T follicular helper cell (primary cell): ENCODE measurements at places on chromosomes 4 and X.

- no peak for DNase-seq
These were observed 34.1 kb upstream of the SPON2 start for GRCh38 chr4:1206299-1207156.

DNA sequence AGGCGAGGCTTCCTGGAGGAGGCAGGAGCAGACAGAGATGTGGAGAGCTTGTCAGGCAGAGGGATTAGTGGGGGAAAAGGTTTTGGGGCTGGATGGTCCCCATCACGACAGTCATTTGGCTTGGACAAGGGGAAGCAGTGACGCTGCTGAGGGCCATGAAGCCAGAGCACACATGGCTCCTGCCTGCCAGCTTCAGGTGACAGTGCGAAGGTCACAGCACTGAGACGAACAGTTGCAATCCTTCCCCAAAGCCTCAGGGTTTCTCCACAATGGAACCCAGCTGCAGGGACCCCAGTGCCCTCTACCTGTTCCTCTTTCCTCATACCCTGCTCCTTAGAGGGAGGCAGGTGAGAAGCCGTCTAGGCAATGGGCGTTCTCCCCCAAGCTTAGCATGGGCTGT lies 110.3 kb downstream of the DRD5 start:
- DNase-seq, result no peak

DNA sequence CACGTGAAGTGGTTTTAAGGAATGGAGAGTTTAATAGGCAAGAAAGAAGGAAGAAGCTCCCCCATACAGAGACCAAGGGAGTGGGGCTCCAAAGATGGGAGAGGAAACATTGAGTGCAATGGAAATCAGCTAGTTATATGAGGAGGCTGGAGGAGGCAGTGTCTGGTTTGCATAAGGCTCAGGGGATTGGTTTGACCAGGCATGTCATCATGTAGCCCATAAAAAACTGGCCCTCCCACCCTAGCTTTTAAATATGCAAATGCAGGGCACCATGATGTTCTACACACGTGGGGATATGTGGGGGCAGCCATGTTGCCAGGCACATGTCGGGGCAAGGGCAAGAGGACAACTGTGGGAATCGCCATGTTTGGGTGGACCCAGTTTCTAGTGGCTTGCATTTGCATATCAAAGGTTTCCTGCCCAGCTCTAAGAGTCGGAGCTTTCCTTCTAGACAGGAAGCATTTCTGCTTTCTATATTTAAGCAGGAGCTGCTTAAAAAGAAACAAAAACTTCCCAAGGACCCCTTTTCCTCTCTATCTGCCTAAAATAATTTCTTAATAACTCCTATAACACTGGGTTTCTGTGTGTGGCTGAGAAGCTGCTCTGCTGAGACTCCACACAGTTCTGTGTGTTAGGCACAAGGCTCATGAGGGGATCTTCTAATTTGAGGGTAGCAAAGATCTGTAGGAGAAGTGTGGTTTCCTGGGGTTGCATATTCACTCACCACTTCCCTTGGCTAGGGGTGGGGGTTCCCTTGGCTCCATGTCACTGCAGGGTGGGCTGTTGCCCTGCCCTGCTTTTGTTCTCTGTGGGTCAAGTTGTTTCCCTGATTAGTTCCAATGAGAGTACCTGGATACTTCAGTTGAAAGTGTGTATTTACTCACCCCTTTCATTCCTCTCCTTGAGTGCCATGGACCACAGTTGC lies 113.5 kb downstream of the VSIG4 start:
- DNase-seq, result peak; percentile 6

- DNase-seq, result no peak
These were observed 27.1 kb upstream of the SCRG1 start for GRCh38 chr4:173426064-173426463.

GRCh38 chrX:150450519-150451177 lies 87.5 kb downstream of the MAMLD1 start:
- DNase-seq, result no peak

DNA sequence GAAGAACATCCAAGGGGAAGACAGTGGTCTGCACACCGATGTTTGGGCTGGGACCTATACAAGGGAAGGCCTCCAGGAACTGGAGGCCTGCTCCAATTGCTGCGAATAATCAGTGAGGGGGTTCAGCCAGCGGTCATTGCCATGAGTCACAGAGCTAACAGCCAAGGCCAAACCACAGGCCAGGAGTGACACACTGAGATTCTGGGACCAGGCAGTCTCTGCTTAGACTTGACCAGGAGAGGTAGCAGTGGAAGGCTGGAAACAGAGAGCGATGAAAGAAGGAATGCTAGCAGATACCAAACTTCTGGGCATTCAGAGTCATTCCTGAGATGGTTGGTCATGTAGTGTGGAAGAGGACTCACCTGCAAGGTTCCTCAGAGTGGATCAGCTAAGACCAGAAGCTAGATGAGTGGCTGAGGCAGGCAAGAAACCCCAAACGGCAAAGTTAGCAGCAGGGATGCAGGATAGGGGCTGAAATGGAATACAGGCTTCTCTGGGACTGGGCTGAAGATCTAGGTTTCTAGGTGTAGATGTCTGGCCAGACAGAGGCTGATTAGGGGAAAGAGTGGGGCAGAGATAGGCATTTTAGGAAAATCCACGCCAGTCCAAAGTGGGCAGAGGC lies 54.7 kb downstream of the CNGA2 start:
- no peak for DNase-seq

GRCh38 chrX:134186362-134187121 lies 50.4 kb upstream of the CCDC160 start:
- peak; percentile 31 for DNase-seq

GRCh38 chrX:55754861-55755294 lies 37.3 kb downstream of the RRAGB start:
- DNase-seq, result no peak

DNA sequence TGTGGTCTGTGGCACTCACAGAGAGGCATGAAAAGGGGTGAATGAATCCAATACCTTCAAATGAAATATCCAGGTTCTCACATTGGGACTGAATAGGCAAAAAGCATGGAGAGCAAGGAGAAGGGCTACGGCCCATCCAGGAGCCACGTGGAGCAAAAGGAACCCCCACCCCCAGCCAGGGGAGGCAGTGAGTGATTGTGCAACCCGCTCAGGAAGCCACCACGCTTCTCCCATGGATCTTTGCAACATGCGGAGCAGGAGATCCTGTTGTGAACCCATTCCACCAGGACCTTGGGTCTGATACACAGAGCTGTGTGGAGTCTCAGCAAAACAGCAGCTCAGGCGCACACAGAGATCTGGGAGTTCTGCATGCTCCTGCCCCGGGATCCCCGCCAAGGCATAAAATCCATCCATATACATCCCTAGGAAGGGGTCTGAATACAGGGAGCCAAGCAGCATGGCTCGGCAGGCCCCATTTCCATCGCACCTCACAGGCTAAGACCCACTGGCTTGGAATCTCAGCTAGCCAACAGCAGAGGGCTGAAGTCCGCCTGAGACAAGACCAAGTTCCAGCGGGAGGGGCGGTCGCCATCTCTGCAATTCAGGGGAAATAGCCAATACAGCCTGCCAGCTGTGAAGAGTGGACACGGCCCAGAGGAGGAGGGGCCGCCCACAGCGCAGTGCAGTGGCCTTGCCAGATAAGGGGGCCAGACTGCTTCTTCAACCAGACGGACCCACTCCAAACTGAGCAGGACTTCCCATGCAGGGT lies 80.2 kb downstream of the FGF16 start:
- no peak for DNase-seq

- DNase-seq, result no peak
These were observed 545.7 kb upstream of the PABPC4L start for GRCh38 chr4:134747108-134747805.

DNA sequence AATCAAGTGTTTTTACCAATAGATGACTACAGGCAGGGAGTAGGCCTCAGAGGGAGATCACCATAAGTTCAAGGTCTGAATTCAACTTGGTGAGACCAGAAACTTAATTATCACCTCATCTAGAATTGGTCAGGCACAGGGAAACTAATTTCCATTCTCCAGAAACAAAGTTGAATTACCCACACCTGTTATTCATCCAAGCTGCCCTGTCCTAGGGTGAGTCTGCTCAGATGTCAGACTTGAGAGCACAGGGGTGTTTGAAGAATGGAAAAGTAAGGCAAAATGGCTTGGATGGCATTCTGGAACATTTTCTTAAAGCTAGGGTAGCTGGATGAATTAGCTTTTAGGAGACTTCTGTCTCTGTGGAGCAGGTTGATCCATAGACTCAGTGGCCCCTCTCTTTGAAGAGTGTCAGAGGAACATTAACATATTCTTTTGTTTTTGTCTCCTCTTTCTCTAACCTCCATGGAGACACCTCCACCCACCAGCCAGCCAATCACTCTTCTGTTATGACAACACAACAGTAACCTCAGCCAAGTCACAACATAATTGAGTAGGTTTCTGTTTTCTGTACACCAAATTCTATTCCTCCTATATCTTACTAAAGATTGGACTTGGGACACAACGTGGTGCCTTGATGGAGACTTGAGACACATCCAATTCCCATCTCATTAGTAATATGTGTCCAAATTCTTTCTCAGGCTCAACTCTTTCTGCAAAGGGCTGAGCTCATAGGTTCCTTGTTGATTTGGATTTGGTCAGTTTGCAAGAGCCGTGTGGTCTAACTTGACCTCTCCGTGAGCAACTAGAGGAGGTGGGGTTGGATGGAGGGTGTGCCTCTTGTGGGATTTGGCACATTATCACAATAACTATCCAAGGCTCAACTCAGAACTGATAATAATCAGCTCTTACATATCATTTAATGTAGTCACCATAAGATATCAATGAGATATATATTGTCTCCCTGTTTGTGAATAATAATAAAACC lies 45.1 kb downstream of the VSIG4 start:
- DNase-seq, result no peak

DNA sequence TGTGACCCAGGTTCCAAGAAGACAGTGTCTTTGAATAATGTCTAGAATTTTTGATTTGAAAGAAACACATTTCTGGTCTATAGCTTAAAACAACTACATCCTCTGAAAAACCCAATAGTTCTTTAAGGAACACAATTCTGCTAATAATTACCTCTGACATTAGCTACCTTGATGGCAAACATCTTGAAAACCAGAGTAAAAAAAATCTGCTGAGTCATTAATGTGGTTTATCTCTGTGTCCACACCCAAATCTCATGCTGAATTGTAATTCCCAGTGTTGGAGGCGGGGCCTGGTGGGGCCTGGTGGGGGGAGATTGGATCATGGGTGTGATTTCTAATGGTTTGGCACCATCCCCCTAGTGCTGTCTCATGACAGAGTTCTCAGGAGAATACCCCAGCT lies 1233.8 kb downstream of the NLGN4X start:
- no peak for DNase-seq

- DNase-seq, result no peak
These were observed 175.3 kb upstream of the FGF13 start for GRCh38 chrX:138886769-138887168.

DNA sequence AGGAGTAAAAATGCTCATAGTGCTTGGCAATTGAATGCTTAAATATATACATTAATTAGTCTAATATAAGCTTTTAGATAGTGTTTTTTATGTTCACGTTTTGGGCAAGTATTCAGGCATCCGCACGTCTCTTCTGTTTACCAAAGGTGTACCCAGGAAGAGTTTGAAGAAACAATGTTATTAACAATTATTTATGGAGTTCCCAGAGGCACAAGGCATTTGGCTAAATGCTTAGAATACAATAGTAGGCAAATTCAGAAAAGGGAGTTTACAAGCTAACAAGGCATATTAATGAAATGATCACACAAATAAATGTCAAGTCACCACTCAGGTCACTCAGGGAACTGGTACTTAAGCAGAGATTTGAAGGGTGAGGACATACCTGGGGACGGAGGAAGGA lies 294.8 kb downstream of the TENM3 start:
- no peak for DNase-seq

- no peak for DNase-seq
These were observed 7.6 kb upstream of the HERC5 start for GRCh38 chr4:88449290-88449689.

DNA sequence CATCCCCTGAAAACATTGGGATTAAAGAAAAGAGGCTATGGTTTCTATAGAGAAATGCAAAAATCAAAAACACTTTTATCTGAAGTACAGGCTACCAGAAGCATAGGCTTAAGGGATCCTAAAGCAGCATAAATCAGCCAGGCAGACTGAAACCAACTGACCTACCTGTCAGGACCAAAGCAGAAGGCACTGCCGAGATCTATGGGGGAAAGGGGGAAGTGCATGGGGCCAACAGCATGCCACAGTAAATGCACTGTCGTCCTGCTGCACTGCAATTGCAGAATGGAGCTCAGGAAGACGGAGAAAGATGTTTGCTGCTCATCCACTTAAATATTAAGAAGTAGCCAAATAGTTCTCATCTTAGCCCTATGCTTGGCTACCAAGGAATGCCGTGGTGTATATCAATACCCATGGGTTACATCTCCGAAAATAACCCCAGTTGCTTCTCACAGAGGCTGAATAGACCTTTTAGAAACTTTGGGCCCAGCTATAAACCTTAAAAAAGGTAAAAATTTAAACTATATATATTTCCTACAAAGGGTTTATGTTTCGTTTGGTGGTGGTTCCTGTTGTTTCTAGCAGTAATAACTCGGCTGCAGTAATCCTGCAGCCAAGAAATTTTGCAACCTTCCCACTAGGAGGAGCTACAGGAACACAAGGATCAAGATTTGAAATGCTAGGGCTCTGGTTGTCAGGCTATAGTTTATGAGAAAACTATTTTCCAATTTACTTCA lies 312.2 kb upstream of the DIAPH2 start:
- DNase-seq, result no peak

DNA sequence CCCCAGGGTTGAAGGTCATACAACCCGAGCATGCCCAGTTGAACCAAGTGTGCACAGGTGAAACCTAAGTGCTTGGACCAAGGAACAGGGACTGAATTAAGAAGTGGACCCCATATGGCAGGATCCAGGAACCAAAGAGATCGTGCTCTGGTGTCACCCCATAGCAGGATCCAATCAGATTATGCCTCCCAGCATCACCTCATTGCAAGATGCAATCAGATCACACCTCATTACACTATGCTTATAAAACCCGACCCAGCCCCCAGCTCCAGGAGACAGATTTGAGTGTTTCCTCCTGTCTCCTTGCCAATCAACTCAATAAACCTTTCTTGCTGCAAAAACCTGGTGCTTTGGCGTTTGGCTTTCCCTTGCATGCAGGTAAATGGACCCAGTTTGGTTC lies 37.6 kb downstream of the EFHC2 start:
- DNase-seq, result no peak

GRCh38 chr4:31334086-31334910 lies 614.1 kb downstream of the PCDH7 start:
- no peak for DNase-seq

GRCh38 chr4:76311896-76312331 lies 5.4 kb downstream of the STBD1 start:
- no peak for DNase-seq

DNA sequence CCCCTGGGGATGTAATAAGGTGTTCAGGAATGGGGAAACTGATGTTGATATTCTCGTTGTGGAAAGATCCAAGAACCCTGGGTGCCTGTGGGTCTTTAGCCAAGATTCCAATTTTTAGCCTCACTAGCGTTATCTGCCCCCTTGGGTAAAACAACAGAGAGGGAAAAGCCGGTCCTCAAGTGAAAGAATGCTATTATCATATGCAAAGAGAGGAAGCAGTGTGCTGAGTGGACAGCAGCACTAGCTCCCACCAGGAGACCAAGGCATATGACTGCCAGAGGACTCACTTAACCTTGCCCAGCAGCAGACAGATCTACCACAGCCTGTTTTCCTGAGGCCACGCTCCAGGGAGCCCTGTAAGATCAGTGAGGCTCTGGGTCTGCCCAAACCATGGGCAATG lies 257.9 kb upstream of the CPEB2 start:
- no peak for DNase-seq

GRCh38 chrX:144219035-144219434 lies 335.2 kb downstream of the UBE2NL start:
- DNase-seq, result no peak

- DNase-seq, result no peak
These were observed 144.9 kb upstream of the MAD2L1 start for GRCh38 chr4:120211408-120212015.

GRCh38 chrX:148229801-148230303 lies 248.7 kb downstream of the FMR1NB start:
- DNase-seq, result no peak
